ENCODE measurements at places on chromosomes 1 and 21.
A peak's percentile ranks its signal among the peaks of the same experiment; 100 is the strongest.

- peak; percentile 75 for DNase-seq
Measured at GRCh38 chr1:156664046-156664766, 13.0 kb downstream of the NES start.

GRCh38 chr1:47506053-47506452 lies 68.2 kb downstream of the FOXD2 start:
- DNase-seq, result no peak

- DNase-seq, result peak; percentile 22
Measured at GRCh38 chr1:109094377-109094803, 3.8 kb downstream of the TMEM167B start.

- no peak for DNase-seq
Measured at GRCh38 chr1:112888630-112889029, 67.4 kb downstream of the SLC16A1 start.

DNA sequence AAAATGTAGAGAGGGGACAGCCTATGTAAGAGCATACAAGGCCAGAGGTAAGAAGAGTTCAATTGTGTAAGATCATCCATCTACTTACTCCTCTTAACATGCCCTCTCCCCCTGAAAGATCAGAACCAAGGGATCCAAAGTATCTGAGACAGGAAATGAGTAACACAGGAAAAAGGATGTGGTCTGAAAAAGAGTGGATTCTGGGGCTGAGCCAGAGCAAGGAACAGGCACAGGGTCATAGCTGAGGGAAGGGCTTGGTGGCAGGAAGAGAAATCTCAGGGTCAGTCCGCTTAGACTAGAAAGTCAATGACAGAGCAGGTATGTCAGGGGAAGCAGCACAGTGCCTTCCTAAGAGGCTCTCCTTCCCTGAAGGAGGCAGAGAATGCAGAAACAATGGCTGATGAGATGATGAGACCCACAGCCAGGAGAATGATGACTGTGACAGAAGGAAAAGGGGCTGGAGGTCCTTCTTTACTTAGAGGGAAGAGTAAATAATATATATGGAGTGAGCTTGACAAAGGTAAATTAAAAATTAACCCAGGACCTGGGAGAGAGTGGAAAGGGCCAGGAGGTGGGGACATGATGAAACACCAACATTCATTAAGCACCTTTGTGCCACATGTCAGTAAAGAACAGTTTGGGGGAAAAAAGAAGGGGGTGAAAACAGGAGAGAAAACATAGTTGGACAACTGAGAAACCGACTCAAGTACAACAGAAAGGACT lies 26.2 kb upstream of the A3GALT2 start:
- peak; percentile 89 for DNase-seq

DNA sequence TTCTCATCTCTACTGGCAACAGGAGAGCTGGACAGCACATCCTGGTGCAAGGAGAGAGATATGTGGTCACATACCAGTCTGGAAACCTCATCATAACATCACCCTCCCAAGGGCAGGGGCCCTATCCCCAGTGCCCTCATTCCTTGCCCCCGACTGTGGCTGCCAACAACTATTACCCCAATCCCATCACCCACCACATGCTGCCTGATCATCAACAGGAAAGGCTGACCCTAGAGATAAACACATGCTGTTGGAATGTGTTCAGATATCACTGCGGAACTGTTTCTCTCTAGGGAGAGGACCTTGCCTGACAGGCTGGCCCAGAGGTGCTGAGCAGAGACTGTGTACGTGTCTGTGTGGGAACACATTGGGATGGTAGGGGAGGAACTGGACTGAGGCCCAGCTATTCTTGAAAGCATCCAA lies 4.5 kb upstream of the INKA2 start:
- DNase-seq, result no peak

- DNase-seq, result no peak
Measured at GRCh38 chr1:25001125-25001915, 71.2 kb upstream of the RUNX3 start.

- peak; percentile 18 for DNase-seq
Measured at GRCh38 chr21:36566644-36567043, 86.7 kb upstream of the CLDN14 start.

GRCh38 chr1:33050221-33051076 lies 13.8 kb upstream of the AK2 start:
- DNase-seq, result peak; percentile 82

- no peak for DNase-seq
Measured at GRCh38 chr1:172148707-172149106, 271.8 kb upstream of the C1orf105 start.

GRCh38 chr1:37486680-37487618 lies 12.6 kb downstream of the ZC3H12A start:
- DNase-seq, result peak; percentile 36

GRCh38 chr1:7606096-7606495 lies 165.0 kb upstream of the VAMP3 start:
- DNase-seq, result no peak

DNA sequence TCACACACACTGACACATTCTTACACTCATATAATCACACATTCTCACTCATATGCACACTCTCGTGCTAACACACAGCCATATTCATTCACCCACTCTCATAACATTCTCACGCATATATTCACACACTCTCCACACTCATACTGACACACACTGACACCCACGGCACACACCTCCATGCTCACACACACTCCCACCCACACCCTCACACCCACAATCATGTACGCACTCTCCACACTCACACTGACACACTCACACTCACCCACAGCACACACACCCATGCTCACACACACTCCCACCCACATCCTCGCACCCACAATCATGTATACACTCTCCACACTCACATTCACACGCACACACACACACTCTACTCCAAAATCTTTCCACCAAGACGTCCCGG lies 38.2 kb downstream of the SYF2 start:
- DNase-seq, result no peak

GRCh38 chr1:7584157-7584556 lies 186.9 kb upstream of the VAMP3 start:
- no peak for DNase-seq

DNA sequence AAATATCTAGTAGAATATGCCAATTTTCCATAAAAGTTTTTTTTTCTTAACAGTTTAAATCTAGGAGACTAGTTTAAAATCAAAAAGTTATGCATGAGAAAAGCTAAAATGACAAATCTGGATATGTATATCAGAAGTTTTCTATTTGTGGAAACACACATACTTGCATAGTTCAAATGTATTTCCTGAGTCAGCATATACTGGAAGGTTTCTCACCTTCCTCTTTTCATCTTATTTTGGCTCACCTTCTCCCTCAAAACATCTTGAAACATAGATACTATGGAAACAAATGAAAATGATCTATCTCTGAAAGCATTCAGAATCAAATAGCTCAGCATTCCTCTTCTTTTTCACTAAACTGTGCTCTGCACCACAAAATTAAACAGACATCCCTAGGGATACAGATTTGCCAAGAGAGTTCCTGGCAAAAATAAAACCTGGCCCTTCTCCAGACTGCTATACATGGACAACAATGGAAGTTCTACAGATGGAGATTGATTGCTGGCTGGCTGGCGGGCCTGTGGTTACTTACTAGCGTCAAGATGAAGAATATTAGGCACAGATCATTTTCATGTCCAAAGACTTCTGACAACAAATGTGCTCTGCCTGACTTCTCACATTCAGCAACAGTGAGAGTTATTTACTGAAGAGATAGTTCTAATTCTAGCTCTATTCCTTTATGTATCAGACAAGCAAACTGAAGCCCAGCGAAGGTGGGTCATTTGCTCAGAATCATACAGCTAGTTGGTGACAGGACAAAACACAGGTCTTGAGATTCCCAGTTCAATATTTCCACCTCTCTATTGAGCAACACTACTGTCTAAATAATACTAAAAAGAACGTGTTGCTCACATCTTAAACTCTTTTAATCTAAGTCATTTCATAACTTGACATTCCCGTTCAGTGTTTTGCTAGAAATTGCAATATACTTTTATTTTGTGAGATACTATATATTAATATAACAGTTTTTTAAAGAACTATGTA lies 26.6 kb downstream of the DIPK1A start:
- peak; percentile 9 for DNase-seq

GRCh38 chr1:183331091-183331742 lies 87.0 kb downstream of the NMNAT2 start:
- DNase-seq, result no peak

GRCh38 chr1:89652373-89652772 lies 19.5 kb downstream of the LRRC8C start:
- DNase-seq, result no peak

DNA sequence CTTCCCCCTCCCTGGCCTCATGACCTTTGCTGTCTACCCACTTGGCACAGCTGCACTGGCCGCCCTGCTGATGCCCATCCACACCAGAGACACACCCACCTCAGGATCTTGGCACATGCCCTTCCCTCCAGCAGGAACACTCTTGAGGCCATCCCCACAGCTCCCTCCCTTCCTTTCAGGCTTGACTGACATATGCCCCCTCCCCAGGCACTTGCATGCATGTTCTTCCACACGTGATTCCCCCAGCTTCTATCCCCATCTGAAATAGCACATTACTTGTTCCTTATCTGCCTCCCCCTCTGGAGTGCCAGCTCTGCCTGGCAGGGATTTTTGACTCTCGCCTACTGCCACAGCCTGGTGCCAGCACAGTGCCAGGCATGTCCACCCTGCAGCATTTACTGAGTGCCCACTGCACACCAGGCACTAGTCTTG lies 98.5 kb upstream of the SLC25A33 start:
- DNase-seq, result no peak

DNA sequence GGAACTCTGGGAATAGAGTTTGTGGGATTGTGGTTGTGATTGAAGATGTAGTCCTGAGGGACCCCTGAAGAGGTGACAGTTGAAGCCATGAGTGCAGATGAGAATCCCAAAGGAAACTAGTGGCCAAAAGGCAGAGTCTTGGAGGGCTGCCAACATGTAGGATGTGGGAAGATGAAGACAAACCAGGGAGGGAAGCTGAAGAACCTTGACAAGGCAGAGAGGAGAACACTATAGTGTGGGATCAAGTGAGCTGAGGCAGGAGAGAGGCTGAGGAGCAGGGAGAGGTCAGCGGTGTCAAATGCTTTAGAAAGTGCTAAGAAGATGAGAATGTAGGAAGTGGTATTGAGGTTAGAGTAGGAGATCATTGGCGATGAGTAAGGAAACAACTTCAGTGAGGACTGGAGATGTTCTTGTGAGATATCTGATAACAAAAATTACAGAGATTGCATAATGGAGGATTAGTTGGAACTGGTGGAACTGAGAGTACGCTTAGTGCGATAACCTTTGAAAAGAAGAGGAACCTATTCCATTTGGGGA lies 88.5 kb upstream of the VCAM1 start:
- DNase-seq, result peak; percentile 97

DNA sequence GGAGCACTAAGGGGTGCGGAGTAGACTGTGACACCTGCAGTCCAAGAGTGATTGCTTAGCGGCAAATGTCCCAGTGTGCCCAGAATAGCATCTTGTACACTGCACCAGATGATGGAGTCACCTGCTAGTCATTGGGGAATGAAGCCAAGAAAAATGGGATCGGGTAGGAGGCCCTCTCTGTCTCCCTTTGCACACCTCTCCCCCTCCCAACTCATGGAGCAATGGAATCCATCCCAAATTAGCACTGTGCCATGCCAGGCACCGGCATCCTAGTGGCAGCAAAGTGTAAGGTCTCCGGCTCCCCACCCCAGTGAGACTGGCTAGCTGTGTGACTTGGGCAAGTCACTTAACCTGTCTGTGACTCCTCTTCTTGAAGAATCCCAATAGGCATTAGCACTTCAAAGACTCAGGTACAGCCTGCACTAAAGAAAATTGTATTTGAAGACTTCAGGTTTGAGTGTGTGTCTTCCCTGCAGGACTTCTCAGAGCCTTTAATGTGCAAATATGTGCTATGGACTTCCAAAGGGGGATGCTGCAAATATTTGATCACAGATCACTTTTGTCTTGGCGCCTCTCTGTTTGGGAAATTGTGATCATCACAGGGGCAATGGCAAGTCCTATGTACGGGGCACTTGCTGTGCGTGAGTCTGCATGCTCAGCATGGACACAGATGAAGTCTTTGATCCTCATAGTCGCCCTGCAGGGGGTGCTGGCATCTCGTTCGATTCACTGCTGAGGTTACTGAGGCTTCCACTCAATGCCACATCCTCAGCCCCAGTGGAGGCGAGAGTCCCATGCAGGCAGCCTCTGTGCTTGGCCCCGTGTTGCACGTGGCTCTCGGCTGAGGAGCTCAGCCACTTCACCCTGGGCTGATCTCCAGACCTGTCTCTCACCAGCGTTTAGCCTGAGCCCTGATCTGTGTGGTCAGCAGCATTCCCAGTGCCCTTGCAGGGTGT lies 272.9 kb upstream of the C1orf174 start:
- no peak for DNase-seq
